Activated CD8-positive, alpha-beta T cell treated with anti-CD3 and anti-CD28 coated beads for 36 hours (primary cell): ENCODE measurements at places on chromosomes 16 and 17.

DNA sequence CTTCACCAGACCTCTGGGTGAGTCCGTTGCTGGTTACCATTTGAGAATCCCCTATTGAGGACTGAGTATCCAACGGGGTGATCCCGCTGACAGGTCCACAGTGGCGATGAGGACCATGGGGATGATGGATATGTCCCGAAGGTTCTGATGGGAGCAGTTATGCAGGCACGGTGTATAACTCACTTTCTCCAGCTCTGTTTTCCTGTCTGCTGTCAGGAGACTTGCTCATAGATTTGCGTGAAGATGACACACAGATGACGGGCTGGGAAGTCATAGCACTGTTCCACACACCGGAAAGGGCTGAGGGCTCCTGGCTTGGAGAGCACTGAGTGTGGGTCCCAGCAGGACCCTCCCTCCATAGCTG is 22.2 kb upstream of the ADCY7 start:
- H3K27ac ChIP-seq, result no peak overlapping the region
- H3K4me1 ChIP-seq, result peaks cover 13% of the 10 kb centered on the region
- H3K4me3 ChIP-seq, result no peak overlapping the region
- no peak for DNase-seq
- H3K36me3 ChIP-seq, result no peaks in the 10 kb centered on the region

- peaks cover 14% of the 10 kb centered on the region for H3K36me3 ChIP-seq
- peaks cover 48% of the 10 kb centered on the region for H3K4me1 ChIP-seq
These were observed 994 bp downstream of the CLTC start for GRCh38 chr17:59620518-59621259.

DNA sequence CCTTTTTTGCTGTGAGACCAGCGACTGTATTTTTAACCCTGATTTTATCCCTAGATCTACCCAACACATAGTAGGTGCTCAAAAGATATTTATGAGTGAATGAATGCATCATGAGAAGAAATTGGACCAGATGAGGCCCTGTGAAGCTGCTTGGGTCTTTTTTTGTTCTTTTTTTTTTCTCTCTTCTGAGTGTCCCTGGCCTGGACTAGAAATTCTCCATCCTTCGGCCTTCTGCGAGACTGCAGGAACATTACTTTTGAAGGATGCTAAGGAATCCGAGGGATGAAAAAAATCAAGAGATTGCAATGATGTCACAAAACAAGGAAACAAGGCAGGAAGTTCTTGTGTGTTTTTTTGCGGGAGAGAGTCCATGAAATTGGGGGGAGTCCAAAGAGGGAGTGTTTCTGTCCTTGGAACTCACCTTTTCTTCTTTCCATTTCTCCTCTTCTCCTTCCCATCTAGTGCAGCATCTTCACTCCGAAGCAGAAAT is 560 bp upstream of the RUSF1 start:
- H3K36me3 ChIP-seq, result peaks cover 7% of the 10 kb centered on the region
- peaks cover 45% of the 10 kb centered on the region for H3K4me1 ChIP-seq
- H3K27ac ChIP-seq, result peak overlapping the region; percentile 98
- peak overlapping the region; percentile 98 for H3K4me3 ChIP-seq
- no peaks in the 10 kb centered on the region for H3K27me3 ChIP-seq

GRCh38 chr16:9422762-9423513 is 331.5 kb downstream of the HAPSTR1 start:
- DNase-seq, result no peak
- H3K27me3 ChIP-seq, result no peaks in the 10 kb centered on the region
- H3K36me3 ChIP-seq, result no peaks in the 10 kb centered on the region
- H3K4me3 ChIP-seq, result no peak overlapping the region
- H3K27ac ChIP-seq, result no peak overlapping the region

GRCh38 chr17:27993723-27994310 is 48.7 kb upstream of the NLK start:
- no peak overlapping the region for H3K4me3 ChIP-seq
- DNase-seq, result no peak
- H3K4me1 ChIP-seq, result no peaks in the 10 kb centered on the region

DNA sequence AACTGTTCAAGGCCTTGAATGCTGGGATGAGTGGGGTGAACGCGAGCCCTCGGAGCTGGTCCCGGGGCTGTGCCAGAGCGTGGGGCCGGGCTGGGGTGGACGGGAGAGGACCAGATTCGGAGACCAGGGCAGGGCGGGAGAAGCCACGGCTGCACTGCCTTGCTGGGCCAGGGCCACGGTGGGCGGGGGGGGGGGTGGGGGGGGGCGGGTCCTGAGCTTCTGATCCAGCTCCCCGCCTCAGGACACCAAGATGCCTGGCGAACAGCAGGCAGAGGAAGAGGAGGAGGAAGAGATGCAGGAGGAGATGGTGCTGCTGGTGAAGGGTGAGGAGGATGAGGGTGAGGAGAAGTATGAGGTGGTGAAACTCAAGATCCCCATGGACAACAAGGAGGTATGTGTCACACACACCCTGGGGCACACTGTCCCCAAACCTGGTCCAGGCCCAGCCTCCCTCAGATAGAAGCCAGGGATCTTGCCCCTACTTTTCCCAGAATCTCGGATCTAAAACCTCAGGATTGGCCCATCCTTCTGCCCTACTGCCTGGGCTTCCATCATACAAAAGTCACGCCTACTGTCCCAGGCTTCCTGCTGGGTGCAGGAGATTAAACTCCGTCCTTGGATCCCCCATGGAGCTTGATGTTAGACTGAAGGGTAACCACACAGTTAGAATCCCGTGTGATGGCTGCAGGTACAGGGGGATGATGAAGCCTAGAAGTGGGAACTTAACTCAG is 563 bp downstream of the ZNF771 start:
- H3K27ac ChIP-seq, result peak overlapping the region; percentile 80
- H3K4me1 ChIP-seq, result peaks cover 28% of the 10 kb centered on the region
- peak overlapping the region; percentile 93 for H3K4me3 ChIP-seq
- H3K27me3 ChIP-seq, result no peaks in the 10 kb centered on the region
- DNase-seq, result no peak

DNA sequence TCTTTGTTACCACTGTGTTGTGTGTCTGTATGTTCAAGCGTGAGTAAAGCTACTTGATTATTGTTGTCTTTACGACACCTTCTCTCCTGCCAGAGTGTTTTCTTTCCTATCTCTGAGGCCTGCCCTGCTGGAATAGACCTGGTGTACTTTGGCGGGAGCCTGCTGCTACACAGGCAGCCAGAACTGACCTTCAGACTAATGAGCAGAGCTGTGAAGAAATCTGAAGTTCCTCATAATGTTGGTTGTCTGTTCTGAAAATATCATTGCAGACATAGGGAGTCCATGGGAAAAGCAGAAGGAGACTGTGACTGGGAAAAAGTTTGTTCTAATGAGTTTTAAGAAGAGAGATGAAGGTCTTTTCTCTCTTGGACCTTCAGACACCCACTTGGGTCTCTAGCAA is 9.8 kb downstream of the RHOT1 start:
- peaks cover 18% of the 10 kb centered on the region for H3K4me1 ChIP-seq
- no peak for DNase-seq
- H3K4me3 ChIP-seq, result no peak overlapping the region
- no peak overlapping the region for H3K27ac ChIP-seq

- peak overlapping the region; percentile 60 for H3K4me3 ChIP-seq
- no peak for DNase-seq
- peaks cover 35% of the 10 kb centered on the region for H3K4me1 ChIP-seq
- H3K27ac ChIP-seq, result peak overlapping the region; percentile 90
These were observed 54.0 kb upstream of the ZNF750 start for GRCh38 chr17:82893779-82894178.

DNA sequence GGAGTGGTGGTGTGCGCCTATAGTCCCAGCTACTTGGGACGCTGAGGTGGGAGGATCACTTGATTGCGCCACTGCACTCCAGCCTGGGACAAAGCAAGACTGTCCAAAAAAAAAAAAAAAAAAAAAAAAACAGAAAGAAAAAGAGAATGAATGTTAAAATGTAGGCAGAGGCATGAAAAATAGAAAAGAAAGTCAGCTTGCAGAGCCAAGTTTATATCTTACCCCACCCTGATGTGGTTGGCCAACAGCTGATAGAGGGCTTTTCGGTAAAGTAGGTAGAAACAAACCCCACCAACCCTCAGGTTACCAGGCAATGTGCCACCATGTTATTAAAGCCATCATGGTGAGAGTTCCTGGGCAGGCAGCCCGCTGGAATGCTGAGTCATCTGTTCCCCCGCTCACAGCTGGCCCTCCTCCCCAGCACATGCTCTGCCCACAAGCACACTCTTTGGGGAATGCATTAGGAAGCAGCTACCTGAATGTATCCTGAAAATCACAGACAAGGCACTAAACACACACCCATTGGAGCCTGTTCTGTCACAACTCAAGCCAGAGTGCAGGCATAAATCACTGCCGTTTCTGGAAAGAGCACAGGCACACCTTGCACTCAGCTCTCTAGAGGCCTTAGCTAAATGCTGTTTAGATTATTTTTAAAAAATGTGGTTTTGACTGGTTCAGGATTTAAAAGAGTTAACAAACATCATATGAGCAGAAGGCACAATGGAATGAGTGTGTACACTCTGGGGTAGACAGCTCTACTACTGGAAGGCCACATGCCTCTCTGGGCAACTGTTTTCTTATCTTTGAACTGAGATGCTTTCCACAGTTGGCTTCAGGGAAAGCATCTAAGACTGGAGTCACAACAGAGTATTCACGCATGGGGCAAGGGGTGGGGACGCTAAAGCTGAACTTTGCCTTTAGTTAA is 128.5 kb downstream of the PARN start:
- peaks cover 2% of the 10 kb centered on the region for H3K36me3 ChIP-seq
- H3K27me3 ChIP-seq, result no peaks in the 10 kb centered on the region

- no peaks in the 10 kb centered on the region for H3K27me3 ChIP-seq
- H3K4me3 ChIP-seq, result no peak overlapping the region
- H3K27ac ChIP-seq, result no peak overlapping the region
- H3K36me3 ChIP-seq, result no peaks in the 10 kb centered on the region
These were observed 27.9 kb upstream of the GINS2 start for GRCh38 chr16:85716680-85717038.

GRCh38 chr17:46832331-46832821 is 13.9 kb upstream of the WNT3 start:
- peaks cover 14% of the 10 kb centered on the region for H3K27me3 ChIP-seq
- H3K4me3 ChIP-seq, result no peak overlapping the region
- no peak overlapping the region for H3K27ac ChIP-seq
- peaks cover 2% of the 10 kb centered on the region for H3K4me1 ChIP-seq
- DNase-seq, result no peak
- H3K36me3 ChIP-seq, result no peaks in the 10 kb centered on the region

- no peak for DNase-seq
- H3K36me3 ChIP-seq, result no peaks in the 10 kb centered on the region
- H3K27me3 ChIP-seq, result no peaks in the 10 kb centered on the region
- H3K27ac ChIP-seq, result no peak overlapping the region
- peaks cover 5% of the 10 kb centered on the region for H3K4me1 ChIP-seq
These were observed 62.4 kb downstream of the NKD1 start for GRCh38 chr16:50610331-50611262.

DNA sequence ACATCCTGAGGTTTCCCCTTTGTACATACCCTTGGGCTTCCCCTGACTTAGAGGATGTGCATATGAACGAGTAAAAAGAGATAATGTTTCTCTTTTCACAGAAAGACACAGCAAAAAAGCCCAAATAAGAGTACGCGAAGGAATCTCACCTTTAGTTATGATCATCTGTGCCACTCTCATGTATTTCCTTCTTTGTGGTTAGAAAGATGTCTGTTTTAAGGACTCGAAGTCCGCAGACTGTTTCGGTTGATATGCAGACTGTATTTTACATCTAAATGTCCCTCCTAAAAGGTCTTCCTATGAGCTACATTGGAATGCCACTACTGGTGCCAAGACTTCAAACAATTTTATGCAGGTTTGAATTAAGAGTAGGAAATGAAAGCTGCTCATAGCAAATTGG is 102.3 kb upstream of the GOT2 start:
- no peak for DNase-seq
- H3K4me1 ChIP-seq, result peaks cover 6% of the 10 kb centered on the region
- H3K36me3 ChIP-seq, result no peaks in the 10 kb centered on the region
- no peak overlapping the region for H3K4me3 ChIP-seq
- H3K27ac ChIP-seq, result no peak overlapping the region
- H3K27me3 ChIP-seq, result peaks cover 12% of the 10 kb centered on the region

DNA sequence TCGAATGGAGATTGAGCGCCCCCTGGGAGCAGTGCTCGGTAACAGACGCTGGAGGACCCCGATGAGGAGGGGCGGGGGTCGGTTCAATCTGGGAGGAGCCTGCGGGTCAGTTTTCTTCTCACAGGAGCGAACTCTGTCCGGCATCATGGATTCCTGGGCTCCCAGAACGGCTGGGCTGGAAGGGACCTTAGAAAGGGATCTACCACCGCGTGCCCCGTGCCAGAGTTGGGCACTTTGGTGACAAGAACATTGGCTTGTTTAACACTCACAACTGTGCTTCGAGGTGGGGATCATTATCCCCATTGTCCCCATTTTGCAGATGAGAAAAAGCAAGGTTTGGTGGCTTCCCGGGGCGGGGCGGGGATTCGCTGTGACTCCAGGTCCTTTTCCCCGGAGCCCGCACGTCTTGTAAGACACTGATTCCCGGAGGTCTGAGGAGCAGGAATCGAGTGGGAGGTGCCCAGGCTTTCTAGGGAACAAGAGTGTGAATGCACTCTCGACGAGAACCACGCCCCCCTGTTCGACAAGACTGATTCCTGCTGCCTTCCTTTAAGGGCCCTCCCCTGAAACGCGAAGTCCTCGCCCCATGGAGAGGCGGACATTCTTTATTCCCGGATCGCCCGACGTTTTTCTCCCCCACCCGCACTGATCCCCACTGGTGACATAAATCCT is 1.5 kb upstream of the FBXL19 start:
- H3K36me3 ChIP-seq, result no peaks in the 10 kb centered on the region
- H3K27me3 ChIP-seq, result no peaks in the 10 kb centered on the region
- peaks cover 20% of the 10 kb centered on the region for H3K4me1 ChIP-seq
- H3K4me3 ChIP-seq, result peak overlapping the region; percentile 99
- H3K27ac ChIP-seq, result peak overlapping the region; percentile 100

- H3K36me3 ChIP-seq, result no peaks in the 10 kb centered on the region
- H3K27ac ChIP-seq, result no peak overlapping the region
- H3K27me3 ChIP-seq, result peaks cover 33% of the 10 kb centered on the region
- no peak for DNase-seq
These were observed 168.0 kb upstream of the FOXF1 start for GRCh38 chr16:86342161-86342834.

- peaks cover 33% of the 10 kb centered on the region for H3K4me1 ChIP-seq
- peaks cover 10% of the 10 kb centered on the region for H3K27me3 ChIP-seq
- H3K27ac ChIP-seq, result peak overlapping the region; percentile 92
- H3K4me3 ChIP-seq, result peak overlapping the region; percentile 84
- peaks cover 47% of the 10 kb centered on the region for H3K36me3 ChIP-seq
These were observed 143.1 kb upstream of the KCNJ18 start for GRCh38 chr17:21549107-21549687.

DNA sequence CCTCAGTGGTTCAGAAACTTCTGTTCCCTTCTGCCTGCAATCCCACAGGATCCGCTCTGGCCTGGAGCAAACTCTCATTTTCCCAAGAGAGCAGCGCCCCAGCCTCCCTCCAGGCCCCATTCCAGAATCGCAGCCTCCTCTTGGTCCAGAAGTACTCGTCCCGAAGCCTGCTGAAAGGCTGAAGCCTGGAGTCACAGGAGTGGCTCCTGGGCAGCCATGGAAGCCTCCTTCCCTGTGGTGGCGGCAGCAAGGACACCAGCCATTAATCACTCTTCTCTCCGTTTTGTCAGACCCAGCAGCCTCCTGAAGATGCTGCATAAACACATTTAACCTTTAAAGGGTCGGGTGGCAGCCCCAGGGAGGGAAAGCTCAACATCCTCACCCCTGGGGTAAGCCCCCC is 66.9 kb upstream of the TNRC6C start:
- H3K36me3 ChIP-seq, result no peaks in the 10 kb centered on the region
- no peak for DNase-seq
- peaks cover 2% of the 10 kb centered on the region for H3K27me3 ChIP-seq
- no peak overlapping the region for H3K27ac ChIP-seq
- peaks cover 37% of the 10 kb centered on the region for H3K4me1 ChIP-seq
- no peak overlapping the region for H3K4me3 ChIP-seq
